ENCODE measurements at places on chromosomes 6 and 20.
A peak's percentile ranks its signal among the peaks of the same experiment; 100 is the strongest.

GRCh38 chr6:89260832-89261231, 43.7 kb upstream of the GABRR1 start:
- DNase-seq, result no peak

DNA sequence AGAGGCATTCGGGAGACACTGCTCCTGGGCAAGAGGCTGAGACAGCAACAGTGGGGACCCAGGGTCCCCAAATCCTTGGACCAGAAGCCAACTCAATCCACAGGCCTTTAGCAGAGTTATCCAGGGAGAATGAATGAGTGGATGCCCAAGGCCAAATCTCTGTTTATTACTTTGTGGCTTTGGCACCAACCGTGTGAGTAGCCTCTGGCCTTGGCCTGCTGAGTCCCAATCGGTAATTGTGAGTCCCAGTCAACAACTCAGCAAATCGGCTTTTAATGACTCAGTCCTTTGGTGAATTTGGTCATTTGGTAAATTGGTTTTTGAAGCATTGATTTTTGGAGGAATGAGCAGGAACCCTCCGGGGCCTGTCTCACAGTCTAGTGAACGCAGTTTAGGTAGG, 29.1 kb upstream of the ECI2 start:
- no peak for DNase-seq

DNA sequence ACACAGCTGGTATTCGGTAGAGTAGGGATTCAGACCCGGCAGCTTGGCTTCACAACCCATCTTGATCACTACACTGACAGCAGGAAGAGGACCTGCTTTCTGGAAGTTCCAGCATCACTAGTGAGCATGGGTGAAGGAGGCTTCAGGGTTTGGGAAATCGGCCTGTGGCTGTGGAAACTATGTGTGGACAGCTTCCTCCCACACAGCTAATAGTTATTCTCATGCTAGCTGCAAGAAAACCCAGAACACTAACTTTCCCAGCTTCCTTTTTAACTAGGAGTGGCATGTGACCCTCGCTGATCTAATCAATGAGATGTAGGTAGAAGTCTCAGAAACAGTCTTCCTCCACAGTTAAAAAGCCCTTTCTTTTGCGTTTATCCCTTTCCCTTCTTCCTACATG, 36.3 kb upstream of the SIRPA start:
- no peak for DNase-seq

GRCh38 chr6:156686301-156686994, 90.7 kb upstream of the ARID1B start:
- DNase-seq, result peak; percentile 52

DNA sequence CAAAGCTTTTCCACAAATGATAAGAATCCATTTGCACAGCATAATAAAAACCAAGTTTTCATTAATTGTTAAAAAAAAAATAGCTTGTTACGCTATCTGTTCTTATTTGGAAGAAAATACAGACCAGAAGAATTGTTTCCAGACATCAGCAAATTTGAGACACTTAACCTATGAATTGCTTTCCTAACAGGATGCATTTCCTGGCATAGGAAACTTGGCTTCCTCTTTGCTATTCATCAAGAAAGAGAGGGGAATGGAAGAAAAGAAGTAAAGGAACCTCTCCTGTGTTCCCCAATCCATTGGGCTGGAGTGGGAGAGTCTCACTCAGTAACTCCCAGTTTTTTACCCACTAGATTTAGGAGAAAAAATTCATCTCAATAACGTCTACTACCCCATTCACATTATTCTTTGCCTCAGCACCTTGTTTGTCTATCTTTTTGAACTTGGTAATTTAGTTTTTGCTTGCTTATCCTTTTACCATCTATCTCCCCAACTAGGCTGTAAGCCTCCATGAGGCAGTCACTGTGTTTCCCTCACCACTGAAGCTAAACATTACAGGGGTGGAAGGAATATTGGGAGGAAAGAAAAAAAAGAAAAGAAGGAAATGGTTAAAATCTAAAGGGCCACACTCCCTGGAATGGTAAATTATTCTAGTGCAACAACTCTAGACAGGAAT, 150.3 kb downstream of the COL21A1 start:
- peak; percentile 28 for DNase-seq

DNA sequence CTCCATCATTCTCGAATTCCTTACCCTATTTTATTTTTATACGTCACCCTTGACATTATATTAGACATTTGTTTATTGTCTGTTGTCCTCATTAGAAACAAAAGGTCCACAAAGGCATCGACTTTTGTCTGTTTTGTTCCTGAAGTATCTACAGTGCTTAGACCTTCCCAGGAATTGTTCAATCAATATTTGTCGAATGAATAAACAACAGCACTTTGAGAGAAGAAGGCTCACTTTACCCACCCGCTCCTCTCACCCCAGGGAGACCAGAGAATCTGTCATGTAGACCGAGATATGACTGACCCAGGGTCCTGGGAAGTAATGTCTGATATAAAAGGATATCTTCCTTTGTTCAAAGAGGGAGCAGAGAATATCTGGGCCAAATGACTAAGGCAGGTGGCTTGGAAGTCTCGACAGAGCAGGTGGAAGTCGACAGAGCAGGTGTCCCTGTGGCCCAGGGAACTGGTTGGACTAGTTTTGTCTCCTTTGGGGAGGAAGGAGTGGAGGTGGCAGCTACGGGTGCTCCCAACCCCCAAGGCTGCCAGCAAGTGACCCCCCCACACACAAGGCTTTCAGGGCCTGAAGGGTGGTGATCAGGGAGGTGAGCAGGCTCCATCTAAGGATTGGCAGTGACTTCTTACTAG, 14.8 kb upstream of the CHMP4B start:
- DNase-seq, result no peak

DNA sequence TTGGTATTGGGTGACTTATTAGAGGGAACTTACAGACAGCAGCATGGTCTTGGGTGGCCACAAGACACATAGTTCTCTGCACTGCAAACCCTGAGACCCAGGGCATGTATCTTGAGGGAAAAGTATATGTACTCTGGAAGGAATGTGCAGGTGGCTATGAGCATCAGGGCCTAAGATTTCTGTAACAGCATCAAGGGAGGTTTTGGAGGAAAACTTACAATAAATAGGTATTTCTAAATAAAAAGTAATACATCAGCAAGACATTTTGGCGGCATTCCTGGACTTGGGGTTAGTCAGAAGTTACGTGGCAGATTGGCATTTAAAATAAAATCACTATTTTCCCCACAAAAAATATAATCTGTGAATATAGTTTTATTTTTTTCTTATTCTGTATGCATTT, 8.0 kb upstream of the STX7 start:
- peak; percentile 32 for DNase-seq

DNA sequence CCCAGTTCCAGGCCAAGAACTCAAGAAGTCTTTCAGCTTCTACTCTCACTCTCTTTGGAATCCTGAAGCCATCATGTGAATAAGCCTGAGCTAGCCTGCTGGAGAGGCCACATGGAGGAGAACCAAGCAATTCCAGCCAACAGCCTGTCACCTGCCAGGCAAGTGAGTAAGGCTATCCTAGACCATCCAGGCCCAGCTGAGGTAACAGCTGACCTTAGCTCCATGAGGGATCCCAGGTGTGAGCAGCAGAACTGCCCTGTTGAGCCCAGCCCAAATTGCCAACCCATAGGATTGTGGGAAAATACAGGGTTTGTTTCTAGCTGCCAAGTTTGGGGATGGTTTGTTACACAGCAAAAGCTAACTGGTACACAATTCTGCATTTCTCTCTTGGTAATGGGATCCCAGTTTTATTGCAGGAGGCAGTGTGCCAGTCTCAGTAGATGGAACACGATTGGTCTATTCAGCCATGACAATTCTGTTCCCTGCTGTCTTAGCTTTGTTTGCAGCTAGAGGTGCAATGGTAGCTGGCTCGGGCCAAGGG, 5.5 kb downstream of the SRXN1 start:
- DNase-seq, result no peak

GRCh38 chr6:72560721-72561593, 60.9 kb upstream of the KCNQ5 start:
- no peak for DNase-seq

DNA sequence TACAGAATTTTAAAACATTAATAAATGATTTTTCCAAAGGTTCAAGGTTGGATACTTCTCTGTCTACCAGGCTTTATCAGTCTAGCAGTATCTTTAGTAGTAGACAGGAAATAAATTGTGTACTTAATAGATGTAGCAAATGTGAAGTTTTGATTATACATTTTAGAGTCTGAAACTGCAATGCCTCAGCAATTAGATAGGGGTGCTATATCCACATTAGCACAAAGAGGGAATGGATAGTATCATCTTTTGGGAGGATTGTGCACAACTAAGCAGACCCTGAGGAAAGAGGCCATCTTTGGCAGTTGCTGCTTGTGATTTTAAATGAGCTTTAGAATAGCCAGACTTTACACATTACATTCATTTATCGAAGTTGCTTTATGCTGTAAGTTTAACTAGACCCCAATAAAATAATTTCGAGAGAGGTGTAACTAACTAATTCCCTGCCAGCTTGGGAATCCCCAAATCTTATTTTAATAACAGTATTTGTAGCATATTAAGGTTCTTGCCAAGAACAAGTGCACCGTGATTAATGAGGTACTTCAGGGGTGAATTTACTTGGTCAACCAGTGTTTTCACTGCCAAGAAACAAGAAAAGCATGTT, 2.8 kb downstream of the KCNQ5 start:
- peak; percentile 36 for DNase-seq

DNA sequence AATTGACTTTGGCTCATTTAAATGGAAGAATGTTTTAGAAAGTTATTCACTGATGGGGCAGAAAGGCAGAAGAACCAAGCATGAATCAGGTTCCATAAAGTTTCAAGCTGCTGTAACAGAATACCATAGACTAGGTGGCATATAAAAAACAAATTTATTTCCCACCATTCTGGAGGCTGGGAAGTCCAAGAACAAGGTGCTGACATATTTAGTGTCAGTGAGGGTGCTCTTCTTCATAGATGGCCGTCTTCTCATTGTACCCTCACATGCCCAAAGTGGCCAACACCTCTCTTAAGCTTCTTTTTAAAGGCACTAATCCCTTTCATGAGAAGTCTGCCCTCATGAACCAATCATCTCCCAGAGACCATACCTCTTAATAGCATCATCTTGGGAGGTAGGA, 560.2 kb upstream of the FLRT3 start:
- DNase-seq, result no peak

- DNase-seq, result no peak
Observed at GRCh38 chr20:53515749-53516148, 77.9 kb downstream of the ZNF217 start.

DNA sequence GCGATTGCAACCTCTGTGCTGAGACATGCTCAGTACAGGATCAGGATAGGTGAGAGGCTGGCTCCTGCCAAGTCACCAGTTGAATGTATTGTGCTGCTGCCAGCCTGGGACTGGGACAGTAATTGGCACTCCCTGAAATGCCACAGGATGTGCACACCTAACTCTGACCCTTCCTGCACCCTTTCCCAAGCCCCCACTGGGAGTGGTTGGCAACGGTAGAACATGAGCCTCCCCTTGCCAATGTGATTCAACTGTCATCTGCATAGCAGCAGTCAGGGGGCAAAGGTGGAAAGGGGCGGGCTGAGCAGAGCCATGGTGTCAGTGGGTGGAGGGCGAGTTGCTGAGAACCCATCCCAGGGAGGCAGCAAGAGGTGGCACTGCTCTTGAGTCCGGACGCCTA, 15.4 kb downstream of the SPINT3 start:
- DNase-seq, result no peak

GRCh38 chr6:70985156-70985555, 28.3 kb upstream of the B3GAT2 start:
- no peak for DNase-seq

GRCh38 chr6:88855541-88856147, 107.8 kb downstream of the RNGTT start:
- no peak for DNase-seq

GRCh38 chr20:33773412-33774089, 37.6 kb upstream of the CHMP4B start:
- DNase-seq, result no peak

GRCh38 chr6:134560019-134560418, 242.1 kb upstream of the SGK1 start:
- no peak for DNase-seq

Data from foreskin fibroblast (primary cell).